ENCODE measurements at places on chromosomes 1 and 21. TPM values are rescaled to one million over a fixed set of nuclear protein-coding genes. Genes with fewer than 3 reads are reported as not detected.

CD1B gene
- polyA plus RNA-seq, result not detected

DNA sequence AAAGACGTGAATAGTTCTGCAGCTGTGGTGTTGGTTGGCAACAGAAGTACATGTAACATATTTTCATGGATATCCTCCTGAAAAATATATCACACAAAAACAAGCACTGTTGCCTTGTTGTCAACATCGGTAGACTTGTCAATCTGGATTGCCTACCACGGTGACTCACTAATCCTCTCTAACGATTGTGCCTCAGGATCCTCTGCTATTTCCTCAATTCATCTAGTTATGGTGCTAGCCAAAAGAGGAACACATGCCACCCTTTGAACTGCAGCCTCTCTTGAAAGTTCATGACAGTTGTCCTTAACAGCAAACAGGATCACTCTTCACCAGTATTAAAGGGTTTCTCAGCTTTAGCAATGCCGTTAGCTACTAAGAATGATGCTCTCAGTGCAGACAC, 25.7 kb downstream of the RASAL2 start:
- no peak for DNase-seq

TMEM35B gene
- 8.5 TPM for polyA plus RNA-seq

DNA sequence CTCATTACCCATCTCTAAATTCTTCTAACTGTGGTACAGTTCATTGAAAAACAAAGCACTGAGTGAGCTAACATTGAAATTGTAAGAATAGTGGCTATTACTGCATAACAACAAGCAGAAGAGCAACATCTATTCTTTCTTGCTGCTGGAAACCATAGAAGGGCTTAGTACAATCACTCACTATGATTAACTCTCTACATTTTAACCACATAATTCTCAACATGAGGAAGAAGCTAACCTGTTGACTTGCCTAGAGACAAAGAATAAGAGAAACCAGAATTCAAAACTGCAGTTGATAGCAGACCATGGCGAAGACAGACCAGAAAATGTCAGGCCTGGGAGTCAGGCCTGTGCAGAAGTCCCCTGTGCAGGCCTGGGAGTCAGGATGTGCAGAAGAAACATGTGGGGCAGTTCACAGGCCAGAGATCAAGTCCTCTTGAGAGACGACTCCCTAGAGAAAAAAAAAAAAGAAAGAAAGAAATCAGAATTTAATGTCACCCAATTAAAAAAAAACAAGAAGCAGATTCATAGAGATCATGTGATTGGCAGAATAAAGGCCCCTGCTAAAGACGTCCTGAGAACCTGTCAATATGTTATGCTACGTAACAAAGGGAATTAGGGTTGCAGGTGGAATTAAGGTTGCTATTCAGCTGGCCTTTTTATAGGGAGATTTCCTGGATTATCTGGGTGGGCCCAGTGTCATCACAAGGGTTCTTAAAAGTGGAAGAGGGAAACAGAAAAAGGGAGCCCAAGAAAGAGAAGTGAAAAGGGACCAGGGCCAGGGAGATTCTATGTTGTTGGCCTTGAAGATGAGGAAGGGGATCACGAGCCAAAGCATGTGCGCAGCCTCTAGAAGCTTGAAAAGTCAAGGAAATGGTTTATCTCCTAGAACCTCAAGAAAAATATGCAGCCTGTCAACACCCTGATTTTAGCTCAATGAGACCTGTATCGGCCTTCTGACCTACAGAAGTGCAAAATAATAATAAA, 94.9 kb downstream of the MRPL39 start:
- no peak for DNase-seq

- no peak for DNase-seq
Observed at GRCh38 chr1:197171531-197171930, 25.1 kb upstream of the ASPM start.

DNA sequence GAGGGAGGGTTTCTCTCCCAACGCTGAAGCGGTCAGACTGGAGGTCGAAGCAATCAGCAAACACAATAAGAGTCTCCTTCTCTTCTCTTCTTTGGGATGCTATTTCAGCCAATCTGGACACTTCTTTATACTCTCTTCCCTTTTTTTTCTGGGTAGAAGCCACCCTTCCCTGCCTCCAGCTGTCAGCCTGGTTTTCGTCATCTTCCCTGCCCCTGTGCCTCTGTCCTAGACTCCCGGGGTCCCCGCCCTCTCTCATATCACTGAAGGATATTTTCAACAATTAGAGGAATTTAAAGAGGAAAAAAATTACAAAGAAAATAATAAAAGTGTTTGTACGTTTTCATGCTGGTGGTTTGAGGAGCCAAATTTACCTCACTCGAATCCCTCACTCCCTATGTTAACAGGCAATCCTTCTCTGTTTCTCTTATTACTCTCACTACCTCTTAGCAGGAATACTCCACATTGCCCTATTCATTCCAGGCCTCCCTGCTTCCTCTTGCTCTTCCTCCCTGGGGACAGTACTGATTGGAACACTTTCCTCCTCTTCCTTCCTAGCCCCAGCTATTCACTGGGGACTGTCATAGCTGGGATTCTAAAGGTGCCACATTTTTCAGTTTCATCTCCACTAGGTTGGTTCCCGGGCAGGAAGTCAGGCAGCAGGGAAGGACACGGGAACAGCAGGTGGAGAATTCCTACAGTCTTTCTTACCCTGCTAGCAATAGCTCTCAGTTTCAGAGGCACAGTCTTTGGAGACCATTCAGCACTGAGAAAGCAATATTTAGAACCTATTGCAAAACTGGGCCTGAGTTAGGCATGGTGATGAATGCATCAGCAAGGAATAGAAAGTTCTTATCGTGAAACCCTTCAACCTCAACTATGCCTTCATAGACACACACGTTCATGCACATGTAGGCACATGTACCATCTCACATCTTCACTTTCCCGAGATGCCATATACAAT, 288.0 kb downstream of the PBX1 start:
- DNase-seq, result no peak

SCMH1 gene
- 58.2 TPM for polyA plus RNA-seq

NBPF12 gene
- 21.3 TPM for polyA plus RNA-seq

Data from spinal cord (tissue), 10 donors.